Activated CD4-positive, CD25-positive, alpha-beta regulatory T cell (primary cell): ENCODE measurements at places on chromosomes 1 and 21.

GRCh38 chr1:118998171-118998570 lies 10.0 kb upstream of the TBX15 start:
- no peak for DNase-seq

DNA sequence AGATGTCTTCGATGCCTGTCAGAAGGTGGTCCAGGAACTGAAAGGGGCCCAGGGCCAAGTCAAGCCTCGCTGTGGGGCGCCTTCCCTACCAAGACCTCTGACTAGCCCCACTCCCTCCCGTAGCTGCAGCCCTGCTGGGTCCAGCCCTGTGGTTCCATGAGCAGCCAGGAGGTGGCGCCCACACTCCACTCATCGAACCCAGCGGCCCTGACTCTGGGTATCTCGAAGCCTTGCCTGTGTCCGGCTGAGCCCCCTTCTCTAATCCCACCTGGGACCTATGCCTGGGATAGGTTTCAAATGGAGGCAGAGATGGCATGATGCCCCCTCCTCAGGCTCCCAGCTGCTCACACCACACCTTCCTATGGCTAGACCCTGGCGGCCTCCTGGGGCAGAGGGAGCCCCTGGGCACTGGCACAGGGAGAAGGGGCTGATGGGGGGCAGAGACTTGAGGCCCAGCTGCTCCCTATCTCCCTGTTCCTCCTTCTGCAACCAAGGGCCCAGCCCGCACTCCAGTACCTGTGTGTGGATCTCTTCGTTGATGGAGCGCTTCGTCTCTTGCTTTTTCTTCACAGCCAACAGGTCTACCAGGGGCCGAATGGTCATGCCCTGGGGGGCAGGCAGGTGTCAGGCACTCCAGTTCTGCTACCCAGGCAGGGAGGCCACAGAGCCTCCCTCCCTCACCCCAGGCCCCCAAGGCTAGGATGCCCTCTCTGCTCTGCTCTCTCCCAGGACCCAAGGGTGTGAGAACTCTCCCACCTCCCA lies 52.0 kb downstream of the SLC9A1 start:
- peak; percentile 74 for DNase-seq

DNA sequence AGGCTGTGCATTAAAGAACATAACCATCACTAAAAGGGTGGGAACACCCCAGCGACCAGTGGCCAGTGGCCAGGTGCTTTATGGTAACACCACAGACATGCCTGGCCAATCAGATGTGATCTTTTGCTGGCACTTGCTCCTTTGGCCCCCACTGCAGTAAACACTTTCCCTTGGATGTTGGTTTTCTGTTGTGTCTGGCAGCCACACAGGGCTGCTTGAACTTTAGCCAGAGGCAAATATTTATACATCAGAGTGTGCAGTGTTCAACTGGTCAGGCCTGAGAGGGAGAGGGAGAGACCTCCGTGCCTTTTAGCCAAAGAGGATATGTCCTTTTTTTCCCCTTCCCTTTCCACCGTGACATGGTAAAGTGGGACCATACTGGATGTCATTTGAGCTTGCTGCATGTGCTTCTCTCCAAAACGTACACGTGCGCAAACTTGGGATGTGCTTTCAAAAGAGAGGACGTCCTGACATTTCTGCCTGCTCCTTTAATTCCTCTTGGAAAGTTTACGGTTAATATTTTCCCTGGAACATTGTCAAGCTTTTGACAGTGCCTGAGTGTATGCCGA lies 101.2 kb downstream of the NFIA start:
- DNase-seq: no peak

- DNase-seq: no peak
Observed at GRCh38 chr1:54051933-54052430, 1.0 kb downstream of the TMEM59 start.

DNA sequence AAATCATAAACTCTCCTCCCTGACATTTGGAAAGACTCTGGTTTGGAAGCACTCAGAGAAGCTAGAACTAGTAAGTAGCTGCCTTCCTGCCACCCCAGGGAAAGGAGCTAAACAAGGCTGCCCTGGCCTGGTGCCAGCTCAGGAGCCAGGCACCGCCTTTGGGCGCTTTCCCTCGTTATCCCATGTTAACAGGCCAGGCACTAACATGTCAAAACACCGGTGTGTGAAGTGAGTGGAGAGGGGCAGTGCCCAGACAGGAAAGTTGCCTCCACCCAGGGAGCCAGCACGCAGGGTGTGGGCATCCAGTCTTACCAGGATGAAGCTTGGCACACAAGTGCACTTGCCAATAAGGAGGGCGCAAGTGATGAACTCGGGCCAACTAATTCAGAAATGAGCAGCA lies 346.8 kb downstream of the RRAGC start:
- DNase-seq: no peak

- no peak for DNase-seq
Observed at GRCh38 chr21:40118527-40118926, 251.3 kb downstream of the PCP4 start.

DNA sequence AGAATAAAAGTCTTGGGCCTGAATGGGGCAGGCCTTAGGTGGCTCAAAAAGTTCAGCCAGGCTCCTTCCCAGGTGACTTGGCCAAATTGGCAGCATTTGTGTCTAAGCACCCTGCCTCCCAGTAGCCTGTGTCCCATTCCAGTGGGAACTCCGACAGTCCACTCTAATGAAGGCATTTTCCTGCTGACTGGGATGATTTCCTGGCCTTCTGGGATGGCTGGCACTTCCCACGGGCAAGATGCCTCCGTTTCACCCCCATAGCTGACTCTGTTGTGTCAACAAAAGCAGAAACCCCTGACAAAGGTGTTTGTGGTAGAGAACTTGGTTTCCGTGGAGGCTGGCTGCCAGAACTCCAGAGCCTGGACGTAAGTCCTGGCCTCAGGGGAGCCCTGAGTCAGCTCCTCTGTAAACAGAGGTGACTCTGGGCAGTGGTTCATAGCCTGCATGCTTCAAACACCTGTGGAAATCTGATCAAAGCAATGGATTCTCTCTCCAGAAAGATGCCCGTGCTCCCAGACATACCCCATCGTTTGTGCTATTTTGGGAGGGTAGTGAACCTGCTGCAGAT lies 36.6 kb downstream of the WNT3A start:
- DNase-seq: no peak

DNA sequence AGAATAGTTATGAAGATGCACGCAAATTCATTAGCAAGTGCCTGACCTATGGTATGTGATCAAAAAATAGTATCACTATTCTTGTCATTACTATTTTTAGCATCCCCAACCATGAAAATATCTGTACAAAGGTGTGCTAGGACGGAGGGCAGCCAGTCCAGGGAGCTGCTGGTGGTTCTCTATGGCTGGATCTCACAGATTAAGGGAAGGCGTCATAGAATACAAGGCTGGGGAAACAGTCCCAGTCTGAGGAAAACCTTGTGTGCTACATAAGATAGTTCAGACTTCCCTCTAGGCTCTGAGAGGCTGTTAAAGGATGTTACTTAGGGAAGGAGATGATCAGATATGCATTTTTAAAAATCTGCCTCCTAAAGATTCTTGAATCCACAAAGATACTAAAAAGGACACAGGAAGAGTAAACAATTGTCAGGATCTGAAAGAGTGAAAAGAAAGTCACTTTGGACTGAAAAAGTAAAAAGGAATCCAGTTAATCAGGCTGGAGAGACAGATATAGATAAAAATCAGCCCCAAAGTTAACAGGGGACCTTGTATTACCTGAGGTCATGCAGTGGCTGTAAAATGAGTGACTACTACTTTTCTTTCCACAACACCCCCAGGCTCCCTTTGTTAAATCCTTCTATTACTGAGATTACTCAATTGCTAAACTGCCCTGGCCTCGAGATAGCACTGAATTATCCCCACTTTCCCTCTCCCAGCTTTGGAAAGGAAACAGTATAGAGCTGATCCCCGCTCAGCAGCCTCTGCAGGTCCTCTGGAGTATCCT lies 108.6 kb downstream of the MAB21L3 start:
- DNase-seq: no peak

DNA sequence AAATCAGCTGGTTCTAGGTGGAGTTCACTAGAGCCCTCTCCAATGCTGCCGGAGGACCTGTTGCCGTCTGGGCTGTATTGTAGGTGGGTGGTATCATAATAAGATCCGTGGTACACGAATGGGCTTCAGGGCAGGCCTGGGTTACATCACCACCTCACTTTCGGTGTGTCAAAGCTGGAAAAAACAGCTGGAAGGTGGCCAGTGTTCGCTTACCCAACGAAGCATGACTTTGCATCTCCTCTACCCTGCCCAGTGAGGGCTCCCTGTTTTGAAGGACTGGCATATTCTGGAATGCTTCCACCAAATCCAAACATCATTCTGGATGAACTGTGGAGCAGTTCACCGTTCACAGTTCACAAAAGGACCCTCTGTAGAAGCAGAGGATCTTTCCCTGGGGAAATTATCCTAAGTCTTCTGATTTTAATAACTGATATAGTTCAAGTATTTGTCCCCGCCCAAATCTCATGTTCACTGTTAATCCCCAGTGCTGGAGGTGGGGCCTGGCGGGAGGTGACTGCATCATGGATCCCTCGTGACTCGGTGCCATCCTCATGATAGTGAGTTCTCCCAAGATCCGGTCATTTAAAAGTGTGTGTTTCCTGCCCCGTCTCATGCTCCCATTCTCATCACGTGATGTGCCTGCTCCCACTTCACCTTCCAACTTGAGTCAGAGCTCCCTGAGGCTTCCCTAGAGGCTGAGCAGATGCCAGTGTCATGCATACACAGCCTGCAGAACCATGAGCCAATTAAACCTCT lies 429.0 kb downstream of the KIF26B start:
- no peak for DNase-seq

DNA sequence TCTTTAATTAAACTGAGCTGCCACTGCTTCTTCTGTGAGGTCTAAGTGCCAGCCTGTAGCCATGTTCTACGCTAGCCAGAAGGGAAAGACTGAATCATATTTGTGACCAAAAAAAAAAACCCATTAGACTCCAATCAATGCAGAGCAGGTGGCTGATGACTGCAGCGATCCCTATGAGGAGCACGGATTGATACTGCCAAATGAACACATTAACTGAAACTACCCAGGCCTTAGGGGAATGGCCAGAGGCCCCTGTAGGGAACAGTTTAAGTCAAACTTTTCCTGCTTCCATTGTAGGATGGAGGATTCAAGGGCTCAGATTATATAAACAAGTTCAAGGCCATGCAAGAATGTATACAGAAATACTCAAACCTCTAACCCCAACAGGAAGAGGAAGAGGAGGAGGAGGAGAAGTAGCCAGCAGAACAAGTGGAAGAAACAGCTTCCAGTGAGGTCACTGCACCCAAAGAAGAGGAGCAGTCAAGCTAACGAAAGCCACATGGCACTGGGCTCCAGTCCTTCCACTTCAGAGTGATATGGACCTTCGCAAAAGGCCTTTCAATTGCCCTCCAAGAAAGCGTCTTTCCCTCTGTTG lies 328.3 kb downstream of the SMYD3 start:
- DNase-seq: no peak

DNA sequence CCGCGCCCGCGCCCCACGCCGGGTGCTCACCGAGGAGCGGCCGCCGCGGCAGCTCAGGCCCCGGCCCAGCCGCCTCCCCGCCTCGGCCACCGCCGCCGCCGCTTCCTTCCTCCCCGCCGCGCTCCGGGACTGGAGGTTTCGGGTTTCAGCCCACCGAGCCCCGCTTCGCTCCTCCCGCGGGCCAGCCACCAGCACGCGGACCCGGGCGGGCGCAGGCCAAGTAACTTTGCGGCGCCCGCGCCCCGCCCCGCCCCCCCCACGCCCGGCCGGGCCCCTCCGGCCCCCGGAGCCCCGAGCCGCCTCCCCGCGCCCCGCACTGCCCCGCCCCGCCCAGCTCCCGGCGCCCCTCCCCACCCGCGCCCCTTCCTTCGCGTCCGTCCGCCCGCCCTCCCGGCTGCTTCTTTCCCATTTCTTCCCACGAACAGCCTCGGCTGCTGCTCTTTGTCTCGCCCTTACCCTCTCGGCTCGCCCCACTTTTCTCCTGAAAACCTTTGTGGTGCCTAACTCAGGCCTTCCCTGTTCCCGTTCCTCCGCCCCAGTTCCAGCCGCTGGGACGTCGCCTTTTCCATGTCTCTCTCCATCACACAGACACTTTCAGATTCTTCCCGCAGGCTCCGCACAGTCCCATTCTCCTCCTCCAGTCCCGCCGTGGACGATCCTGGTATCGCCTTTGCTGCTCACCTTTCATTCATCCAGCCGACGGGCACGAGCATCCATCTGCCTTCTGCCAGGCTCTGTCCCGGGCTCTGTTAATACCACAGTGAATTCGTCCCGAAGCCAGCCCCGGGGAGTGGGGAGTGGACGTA lies at the start of gene GPR161:
Gene GPR161 (minus strand): TSS at position 222 of the 806 bp plus-strand sequence. CDS start 32,080 bp downstream, outside the sequence.
- DNase-seq: no peak

DNA sequence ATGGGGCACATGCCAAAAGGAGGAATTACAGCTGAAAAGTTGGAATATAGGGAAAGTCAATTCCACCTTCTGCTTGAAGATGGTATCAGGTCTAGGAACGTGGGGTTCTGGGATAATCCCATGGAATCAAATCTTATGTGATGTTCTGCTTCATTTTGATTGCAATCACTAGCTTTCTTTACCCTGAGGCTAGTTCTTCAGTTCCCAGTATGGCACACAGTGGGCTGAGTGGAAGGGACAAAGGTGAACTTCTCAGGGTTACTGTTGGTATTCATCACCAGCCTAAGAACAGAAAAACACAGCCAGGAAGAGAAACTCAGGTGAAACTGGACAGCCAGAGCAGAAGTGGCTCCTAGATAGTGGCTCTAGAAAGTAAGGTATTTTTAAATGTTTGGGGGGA lies 117.8 kb downstream of the TNFSF18 start:
- no peak for DNase-seq

GRCh38 chr1:214843281-214843680 lies 239.3 kb upstream of the KCNK2 start:
- no peak for DNase-seq

- DNase-seq: no peak
Observed at GRCh38 chr1:18700530-18700929, 69.9 kb downstream of the PAX7 start.

DNA sequence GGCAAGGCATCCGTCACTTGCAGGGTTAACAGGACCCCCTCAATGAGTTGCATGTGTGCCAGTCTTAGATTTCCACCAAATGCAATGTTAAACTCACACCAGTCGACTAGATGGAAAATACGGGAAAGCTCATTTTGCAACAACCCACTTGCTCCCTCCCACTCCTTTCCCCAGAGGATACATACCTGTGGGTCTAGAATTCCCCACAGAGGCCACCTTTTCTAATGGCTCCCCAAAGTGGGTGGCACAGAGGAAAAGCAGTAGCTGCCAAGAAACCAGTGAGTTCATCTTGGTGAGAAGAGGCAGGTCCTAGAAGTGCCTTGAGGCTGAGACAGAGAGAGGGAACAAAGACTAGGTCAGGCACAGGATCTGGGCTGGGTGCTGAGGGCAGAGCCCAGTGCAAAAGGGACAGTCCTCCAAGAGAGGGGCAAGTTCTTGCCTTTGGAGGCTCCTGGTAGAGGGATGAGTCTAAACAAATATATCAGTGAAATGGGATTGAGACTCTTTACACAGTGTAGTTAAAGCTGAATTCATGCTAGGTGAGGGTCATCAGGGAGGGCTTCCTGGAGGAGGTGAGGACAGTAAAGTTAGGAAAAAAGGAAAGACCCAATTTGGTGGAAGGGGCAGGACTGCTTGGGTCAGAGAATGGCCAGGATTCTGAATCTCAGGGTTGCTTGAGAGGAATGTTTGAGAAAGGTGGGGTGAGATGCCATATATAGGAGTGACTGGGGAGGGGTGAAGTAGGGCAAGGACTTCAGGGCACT lies 3.5 kb downstream of the KISS1 start:
- no peak for DNase-seq

GRCh38 chr1:159992161-159992560 lies 38.1 kb upstream of the SLAMF9 start:
- DNase-seq: no peak
